Tongue (tissue), 3 donors: ENCODE measurements at places on chromosomes 11 and 22.

DNA sequence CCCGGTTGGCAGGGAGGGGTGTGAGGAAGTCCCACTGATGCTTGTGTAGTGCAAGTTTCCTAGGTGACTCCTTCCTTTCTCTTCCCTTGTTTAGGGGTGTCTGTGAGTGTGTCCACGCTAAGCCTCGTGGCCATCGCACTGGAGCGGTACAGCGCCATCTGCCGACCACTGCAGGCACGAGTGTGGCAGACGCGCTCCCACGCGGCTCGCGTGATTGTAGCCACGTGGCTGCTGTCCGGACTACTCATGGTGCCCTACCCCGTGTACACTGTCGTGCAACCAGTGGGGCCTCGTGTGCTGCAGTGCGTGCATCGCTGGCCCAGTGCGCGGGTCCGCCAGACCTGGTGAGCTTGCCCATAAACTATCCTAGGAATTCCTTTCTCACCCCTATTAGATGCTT is 10.4 kb downstream of the CCKBR start:
- DNase-seq = no peak

- DNase-seq = peak; percentile 82
Observed at GRCh38 chr11:133947321-133947756, 9.4 kb downstream of the IGSF9B start.

DNA sequence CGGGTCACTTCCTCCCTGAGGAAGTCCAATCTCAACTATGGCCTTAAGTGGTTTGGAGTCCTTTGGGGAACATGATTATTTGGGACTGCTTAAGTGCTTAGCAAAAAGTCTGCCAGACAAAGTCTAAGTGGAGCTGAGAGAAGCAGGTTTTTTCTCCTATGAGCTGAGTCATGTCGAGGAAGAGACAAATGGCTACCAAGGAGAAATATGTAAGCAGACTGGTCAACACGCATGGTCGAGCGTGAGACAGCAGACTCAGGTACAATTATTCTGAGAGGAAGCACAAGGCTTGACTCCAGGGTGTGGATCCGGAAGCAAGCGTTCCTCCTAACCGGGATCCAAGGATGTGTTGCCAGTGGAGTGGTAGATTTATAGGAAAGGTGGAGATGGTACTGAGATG is 30.6 kb downstream of the UBASH3B start:
- no peak for DNase-seq

DNA sequence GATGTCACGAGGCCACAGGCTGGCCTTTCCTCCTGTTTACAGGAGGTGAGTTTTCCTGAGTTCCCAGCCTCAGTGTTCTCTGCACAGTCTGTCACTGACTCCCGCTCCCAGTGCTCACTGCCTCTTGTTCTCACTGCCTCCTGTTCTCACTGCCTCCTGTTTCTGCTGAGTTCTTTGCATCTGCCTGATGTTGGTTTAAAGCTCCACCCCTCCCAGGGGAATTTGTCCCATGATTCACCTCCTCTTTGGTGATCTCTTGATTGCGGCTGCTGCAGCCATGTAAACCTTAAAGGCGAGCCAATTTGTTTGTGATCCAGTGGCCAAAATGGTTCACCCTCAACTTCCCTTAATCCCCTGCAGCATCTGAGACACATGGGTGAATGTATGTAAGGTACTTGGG is 6.0 kb upstream of the TUBA8 start:
- DNase-seq = no peak

GRCh38 chr11:19672586-19673206 is 39.9 kb upstream of the NAV2 start:
- no peak for DNase-seq

- no peak for DNase-seq
Observed at GRCh38 chr11:3735827-3736226, 61.5 kb downstream of the NUP98 start.

- DNase-seq = no peak
Observed at GRCh38 chr11:44596525-44597276, 31.2 kb downstream of the CD82 start.

GRCh38 chr11:69916806-69917387 is 97.7 kb upstream of the FGF3 start:
- no peak for DNase-seq

DNA sequence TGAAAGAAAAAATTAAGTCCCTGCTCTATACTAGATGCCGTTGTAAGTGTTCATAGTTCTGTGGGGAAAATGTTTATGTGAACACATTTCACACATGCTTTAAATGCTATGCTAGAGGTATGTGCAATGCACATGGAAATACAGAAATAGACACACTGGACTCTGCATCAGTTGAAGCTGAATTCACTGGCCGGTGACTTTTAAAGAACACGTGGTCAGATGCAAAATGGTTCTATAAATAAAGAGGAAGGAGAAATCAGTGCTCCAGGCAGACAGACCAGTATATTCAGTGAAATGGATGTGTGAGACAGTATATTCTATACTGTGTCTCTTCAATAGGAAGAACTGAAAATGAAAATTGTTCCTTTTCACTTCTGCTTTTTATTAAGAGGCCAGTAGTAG is 29.9 kb downstream of the TRPC6 start:
- peak; percentile 20 for DNase-seq

GRCh38 chr11:44797886-44798606 is 71.3 kb downstream of the TSPAN18 start:
- peak; percentile 57 for DNase-seq

- DNase-seq = no peak
Observed at GRCh38 chr22:27671413-27671935, 130.1 kb downstream of the MN1 start.

- peak; percentile 95 for DNase-seq
Observed at GRCh38 chr11:20342347-20343141, 21.0 kb upstream of the HTATIP2 start.

- DNase-seq = no peak
Observed at GRCh38 chr22:46064228-46064965, 85.9 kb upstream of the PPARA start.

GRCh38 chr22:44917372-44918165 is 92.2 kb downstream of the PHF21B start:
- DNase-seq = no peak

DNA sequence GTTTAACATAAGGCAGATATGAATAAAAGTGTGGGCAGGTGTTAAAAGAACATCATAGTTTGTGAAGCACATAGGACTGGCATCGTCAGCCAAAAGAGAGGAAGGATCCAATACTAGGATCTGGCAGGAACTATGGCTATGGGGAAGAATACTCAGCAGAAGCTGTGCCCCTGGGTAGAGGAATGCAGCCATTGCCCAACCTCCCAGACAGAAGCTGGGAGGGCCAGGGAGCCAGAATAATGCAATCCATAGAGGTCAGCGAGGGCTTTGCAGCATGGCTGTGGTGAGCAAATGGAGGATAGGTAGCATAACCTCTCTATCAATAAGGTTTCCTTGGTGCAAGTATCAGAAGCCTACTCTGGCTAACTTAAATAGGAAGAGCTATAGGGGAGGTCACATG is 11.7 kb upstream of the CSTF3 start:
- no peak for DNase-seq
